ENCODE measurements at places on chromosomes 16 and 17. TPM values are rescaled to one million over a fixed set of nuclear protein-coding genes. Genes with fewer than 3 reads are reported as not detected.

MYCBPAP gene
- polyA plus RNA-seq = not detected

TEX19 gene
- not detected for polyA plus RNA-seq

NHLRC4 gene
- 1.5 TPM for polyA plus RNA-seq

ICAM2 gene
- polyA plus RNA-seq = 346 TPM

FOXO3B gene
- 0.64 TPM for polyA plus RNA-seq

CLEC10A gene
- not detected for polyA plus RNA-seq

CSH2 gene
- polyA plus RNA-seq = not detected

MPDU1 gene
- polyA plus RNA-seq = 27.8 TPM

TMEM170A gene
- 37.3 TPM for polyA plus RNA-seq

CACNG5 gene
- not detected for polyA plus RNA-seq

OTOA gene
- not detected for polyA plus RNA-seq

GP1BA gene
- polyA plus RNA-seq = not detected

TBC1D26 gene
- not detected for polyA plus RNA-seq

LRRC36 gene
- polyA plus RNA-seq = not detected

KRT17 gene
- not detected for polyA plus RNA-seq
